Nephron progenitor cell (in vitro differentiated cells): ENCODE measurements at places on chromosomes 1 and 21.

- no peak for DNase-seq
Observed at GRCh38 chr1:160674415-160674814, 27.6 kb upstream of the SLAMF1 start.

DNA sequence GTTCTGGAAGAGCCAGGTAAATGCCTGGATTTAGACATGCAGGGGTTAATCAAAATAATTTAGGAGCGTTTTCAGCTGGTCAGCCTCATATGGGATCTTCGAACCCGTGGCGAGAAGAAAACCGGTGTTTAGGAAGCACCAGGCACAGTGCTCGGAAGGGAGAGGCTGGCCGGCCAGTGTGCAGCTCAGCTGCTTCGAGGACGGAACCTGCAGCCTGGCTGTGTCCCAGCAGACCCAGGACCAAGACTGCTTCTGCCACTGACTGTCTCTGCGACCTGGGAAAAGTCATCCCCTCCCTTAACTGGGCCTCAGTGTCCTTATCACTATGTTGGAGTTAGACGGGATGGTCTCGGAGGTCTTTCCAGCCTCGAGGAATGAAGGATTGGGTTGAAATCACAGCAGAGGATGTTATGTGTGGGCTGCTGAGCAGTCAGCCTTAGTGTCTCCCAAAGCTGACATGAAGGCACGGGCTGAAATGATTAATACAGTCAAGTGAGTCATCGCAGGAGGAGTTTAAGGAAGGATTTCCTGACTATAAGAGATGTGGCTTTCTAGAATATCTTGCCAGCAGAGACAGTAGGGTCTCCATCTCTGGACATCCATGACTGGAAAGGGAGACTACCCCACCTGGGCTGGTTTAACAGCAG is 20.8 kb downstream of the PPFIA4 start:
- DNase-seq = no peak

DNA sequence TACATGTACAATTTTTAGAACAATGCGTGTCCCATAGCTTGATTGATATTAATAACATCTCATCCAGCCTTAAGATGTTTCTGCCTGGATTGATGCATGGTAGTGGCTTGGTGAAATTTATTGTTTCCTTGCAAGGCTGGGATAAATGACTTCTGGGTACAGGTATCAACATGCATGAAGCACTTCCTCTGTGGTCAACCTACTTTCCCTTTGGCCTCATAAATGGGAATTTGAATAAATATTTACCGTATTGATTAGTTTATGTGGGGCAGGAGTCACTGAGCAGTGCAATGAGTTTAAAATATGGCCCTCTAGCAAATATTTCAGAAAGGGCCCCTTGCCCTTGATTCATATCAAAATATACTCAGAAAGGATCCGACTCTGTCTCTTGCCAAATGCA is 83.9 kb upstream of the KCNE2 start:
- DNase-seq = no peak

GRCh38 chr1:162756523-162756922 is 34.0 kb upstream of the HSD17B7 start:
- DNase-seq = no peak

DNA sequence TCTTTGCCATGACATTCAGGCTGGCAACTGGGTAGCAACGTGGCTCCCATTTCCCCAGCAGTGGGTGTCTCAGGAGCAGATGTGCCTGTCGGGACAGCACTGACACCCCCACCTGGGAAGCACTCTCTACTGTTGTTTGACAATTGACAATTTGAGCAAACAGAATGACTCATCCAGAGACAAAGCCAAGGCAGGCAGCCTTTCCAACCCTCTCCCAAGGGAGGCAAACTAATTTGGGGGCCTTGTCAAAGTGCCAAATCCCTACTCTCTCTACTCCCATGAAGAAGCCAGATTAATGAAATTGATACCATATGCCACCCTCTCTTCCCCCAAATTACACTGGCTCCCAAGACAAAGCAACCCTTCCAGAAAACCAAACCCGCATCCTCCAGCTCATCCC is 65.6 kb downstream of the GRIK3 start:
- no peak for DNase-seq

DNA sequence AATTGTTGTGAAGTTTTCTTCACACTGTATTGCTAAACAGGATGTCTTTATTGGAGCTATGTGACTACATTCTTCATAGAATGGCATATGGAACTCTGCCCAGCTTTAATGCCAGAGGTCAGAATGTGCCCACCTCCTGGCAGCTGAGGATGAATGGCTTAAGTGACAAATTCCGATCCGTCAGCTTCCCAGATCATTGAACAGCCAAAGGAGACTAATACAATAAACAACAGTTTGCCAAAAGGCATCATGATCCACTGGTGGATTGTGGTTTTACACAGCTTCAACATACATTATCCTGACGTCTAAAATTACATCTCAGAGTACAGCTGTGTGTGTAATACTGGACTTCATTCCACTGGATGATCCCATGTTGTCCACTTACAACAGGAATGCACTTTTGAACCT is 68.7 kb upstream of the C1orf105 start:
- DNase-seq = no peak

GRCh38 chr1:8941906-8942305 is 3.8 kb upstream of the CA6 start:
- DNase-seq = no peak

GRCh38 chr1:94247138-94248094 is 10.0 kb upstream of the ARHGAP29 start:
- DNase-seq = peak; percentile 95

GRCh38 chr1:17935230-17935629 is 172.4 kb upstream of the IGSF21 start:
- no peak for DNase-seq

DNA sequence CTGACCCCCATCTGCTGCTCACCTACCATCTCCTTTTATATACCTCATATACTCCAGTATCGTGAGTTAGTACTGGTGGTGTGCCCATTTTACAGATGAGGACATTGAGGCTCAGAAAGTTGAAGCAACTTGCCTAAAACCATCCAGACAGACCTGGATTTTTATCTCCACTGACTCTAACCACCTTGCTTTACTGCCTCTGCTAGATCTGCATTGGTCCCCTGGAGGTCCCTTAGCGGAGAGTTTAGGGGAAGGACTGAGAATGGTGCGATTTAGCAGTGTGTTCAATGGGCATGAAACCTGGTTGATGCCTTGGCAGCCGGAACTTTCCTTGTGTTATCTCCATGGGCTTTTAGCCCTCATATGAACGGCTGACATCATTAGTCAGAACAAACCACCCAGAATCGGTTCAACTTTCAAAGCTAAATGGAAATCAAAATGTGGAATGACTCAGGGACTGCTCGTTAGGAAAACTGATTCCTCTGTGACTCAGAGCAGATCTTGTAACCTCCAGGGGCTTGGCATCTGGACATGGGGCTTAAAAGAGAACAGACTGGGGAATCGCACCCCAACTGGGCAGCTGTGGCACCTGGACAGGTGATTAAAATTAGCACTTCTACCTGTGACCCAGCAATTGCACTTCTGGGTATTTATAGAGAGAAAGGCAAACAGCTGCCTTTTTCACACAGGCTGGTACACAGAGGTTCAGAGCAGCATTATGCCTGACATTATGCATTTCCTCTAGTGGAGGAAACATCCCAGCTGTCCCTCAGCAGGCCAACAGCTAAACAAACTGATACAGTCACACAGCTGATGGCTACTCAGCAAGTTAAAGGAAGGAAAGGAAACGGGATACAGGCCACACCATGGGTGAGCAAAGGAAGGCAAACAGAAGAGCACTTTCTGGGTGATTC is 25.3 kb downstream of the TMEM51 start:
- no peak for DNase-seq

GRCh38 chr1:117615474-117615873 is 9.6 kb downstream of the TENT5C start:
- DNase-seq = no peak

DNA sequence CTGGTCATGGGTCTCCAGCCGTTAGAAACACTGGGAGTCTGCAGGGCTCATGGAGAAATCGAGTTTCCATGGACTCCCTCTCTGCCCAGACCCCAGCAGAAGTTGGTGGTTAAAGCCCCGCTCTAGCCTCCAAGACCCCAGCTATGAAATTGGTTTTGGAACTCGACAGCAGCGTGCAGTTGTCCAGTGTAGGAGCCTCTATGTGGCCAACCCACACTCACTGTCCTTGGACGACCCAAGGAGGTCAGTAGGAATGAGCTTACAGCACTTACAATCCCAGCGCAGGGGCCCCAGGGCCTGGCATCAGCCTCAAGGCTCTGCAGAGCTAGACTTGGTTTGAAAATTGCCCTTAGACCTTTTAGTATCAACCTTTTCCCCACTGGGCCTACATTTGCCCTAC is 3.2 kb upstream of the PRDM16 start:
- DNase-seq = no peak

DNA sequence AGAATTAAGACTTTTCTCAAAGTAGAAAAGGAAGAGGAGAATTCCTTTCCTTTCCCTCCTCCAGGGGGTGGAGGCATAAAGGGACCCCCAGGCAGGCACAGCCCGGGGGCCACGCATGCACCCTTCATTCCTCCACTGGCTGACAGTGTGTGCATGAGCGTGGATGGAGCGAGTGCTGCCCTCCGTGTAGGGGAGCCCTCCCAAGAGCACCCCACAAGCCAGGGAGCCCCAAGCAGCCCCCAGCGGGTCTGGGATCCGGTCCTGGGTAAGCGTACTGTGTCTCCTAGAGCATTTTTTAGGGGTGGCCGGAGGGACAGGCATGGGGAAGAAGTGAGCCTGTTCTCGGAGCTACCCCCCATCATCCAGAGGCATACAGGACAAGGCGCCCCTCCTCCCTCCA is 120.5 kb downstream of the SIK1 start:
- no peak for DNase-seq

DNA sequence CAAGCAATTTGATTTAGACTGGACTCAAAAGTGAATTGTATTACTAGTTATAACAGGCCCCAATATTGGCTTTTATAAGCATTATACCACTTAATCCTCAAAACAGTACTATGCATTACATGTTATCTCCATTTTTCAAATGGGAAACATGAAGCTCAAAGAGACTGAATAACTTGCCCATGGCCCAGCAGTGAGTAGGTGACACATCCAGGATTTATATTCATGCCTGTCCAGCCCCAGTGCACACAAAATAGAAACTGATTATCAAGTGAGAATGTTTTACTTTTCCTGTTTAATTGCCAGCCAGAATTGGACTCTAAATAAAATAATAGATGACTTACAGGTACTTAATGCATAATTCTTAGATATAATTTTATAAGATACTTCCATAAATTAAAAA is 82.9 kb downstream of the NIBAN1 start:
- DNase-seq = no peak

DNA sequence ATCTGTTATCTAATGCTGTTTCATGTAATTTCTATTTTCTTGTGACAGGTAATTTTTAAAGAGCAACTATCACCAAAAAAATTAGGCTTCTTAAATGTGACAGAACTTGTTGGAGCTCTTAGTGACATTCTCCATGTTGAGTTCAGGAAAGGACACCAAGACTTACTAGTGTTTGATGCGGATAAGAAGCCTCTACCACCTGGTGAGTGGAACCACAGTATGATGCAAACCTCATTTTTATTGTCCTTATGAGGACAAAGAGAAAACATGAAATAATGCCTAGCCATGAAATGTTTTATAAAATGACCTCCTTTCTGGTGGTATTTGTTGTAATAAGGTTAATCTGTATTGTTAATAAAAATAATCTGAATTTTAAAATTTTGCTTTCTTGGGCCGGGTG is 39.1 kb downstream of the TDRD5 start:
- DNase-seq = no peak

GRCh38 chr1:119080586-119080985 is 59.9 kb downstream of the WARS2 start:
- no peak for DNase-seq

GRCh38 chr1:220013497-220013896 is 32.8 kb downstream of the EPRS1 start:
- DNase-seq = no peak

GRCh38 chr1:54300401-54300800 is 100.4 kb downstream of the MRPL37 start:
- no peak for DNase-seq

DNA sequence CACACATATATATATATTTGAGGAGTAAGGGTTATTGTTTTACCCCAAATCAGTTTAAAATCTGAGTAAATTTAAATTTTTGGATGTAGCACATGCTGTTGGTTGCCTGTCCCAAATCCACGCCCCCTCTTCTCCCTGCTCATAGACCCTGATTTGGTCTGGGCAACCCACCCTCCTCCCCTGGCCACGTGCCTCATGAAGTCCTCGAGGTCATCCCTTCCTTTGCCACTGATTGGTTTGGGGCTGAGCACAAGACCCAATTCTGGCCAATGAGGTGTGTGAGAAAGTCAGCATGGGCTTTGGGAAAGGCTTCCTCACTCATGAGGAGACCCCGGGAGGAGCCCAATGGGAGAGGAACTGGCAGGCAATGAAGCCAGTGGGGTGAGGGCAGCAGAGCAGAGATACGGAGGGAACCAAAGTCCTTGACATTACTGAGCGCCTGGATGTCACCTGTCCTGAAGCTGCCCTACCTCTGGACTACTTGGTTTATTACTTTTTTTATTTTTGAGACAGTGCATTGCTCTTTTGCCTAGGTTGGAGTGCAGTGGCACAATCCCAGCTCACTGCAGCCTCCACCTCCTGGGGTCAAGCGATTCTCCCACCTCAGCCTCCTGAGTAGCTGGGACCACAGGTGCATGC is 31.3 kb upstream of the GPR157 start:
- DNase-seq = no peak

DNA sequence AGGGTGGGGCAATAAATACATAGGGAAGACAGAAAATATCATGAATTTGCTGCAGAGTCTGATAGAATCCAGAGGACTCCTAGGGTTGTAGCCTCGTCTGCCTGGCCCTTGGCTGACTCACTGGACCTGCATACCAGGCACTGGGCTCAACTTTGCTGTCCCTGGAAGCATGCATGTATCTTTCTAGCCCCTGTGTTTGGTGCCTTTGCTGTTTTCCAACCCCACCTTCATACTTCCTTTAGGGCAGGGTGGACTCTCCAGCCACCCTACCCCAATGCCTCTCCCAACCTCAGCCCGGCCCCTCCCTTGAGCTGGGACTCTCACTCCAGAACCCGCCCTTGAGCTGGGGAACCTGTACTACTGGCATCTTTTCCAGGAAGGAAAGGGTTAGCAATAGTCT is 1.2 kb downstream of the RAB25 start:
- no peak for DNase-seq

- DNase-seq = no peak
Observed at GRCh38 chr1:70168283-70168682, 37.1 kb downstream of the LRRC40 start.

- DNase-seq = no peak
Observed at GRCh38 chr1:119225831-119226230, 85.4 kb upstream of the WARS2 start.

DNA sequence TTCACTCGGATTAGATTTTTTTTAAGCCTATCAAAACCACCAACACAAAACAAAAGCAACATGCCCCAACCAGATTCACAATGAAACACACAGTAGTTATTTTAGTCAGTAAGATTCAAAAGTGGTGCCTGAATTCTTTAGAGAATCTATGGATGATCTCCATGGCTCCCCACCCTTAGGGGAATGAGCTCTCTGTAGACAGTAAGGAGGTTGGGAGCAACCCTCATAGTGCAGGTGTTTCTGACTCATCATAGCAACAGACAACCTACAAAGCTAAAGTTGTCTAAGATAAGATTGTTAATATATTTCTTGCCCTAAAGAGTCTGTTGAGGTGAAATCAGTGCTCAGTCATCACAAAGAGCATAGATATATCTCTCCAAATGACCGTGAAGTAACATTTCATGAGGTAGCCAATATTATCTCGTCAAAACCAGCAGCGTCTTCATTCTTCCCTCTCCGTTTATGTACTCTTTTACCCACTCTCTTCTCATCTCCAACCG is 78.3 kb downstream of the ADAMTS1 start:
- no peak for DNase-seq

GRCh38 chr1:159925719-159926078 is 392 bp upstream of the TAGLN2 start:
- DNase-seq = no peak
